ENCODE measurements at places on chromosomes 7 and 10.

DNA sequence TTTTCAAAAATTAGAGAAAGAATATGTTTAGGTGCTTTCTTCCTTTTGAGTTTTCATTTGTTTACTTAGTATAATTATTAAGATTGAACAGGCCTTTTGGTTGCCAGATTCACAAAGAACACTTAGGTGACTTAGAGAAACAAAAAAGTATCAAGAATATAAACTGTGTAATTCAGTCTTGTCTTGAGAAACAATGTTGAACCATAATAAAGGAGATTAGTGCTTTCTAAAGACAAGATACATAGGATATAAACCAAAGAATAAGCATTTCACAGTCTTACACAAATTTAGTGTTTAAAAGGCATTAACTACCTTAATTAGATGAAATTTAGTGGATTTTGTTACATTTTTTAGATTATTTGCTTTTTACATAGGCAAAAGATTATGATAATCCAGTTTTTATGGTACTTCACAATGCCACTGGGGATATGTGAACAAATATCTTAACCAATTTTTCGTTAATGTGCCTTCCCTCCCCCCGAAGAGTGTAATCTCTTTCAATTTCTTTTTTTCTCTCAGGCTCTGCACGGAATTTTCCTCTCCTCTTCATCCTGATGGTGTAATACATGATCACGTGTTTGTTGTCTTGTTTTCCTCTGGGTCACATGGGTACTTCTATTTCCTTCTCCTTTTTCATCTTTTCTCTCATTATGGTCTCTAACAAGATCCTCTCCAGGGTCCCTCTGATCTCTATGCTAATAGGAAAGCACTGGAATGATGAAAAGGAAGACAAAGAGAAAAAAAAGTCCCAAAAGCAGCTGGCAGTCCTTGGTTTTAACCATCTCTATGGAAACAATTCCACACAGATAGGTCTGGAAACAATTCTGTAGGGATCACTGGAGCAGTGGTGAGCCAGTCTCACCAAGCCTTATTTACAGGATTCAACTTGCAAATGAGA lies 3.7 kb upstream of the HNRNPH3 start:
- no peak for DNase-seq

- DNase-seq = no peak
Observed at GRCh38 chr10:113576852-113577251, 24.0 kb downstream of the HABP2 start.

GRCh38 chr7:57417736-57418135 lies 32.2 kb upstream of the ZNF716 start:
- no peak for DNase-seq

GRCh38 chr10:129552119-129552518 lies 85.1 kb downstream of the MGMT start:
- DNase-seq = no peak

DNA sequence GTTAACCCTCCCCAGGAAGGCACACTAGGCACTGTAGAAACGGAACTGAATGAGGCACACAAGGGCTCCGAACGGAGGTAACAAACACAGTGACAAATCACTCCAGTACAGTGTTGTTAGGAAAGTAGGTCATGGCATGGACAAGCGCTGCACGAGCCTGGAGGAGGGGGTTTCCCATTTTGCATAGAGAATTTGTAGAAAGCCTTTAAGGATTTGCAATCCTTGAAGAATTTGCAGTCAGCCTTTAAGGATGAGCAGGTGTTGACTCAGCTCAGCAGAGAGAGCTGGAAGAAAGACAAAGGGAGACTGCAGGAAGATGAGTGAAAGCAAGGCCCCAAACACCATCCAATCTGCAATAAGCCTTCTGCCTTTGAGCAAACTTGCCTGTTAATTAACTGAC lies 51.1 kb upstream of the PPP1R3C start:
- no peak for DNase-seq

- DNase-seq = no peak
Observed at GRCh38 chr10:11489591-11489990, 121.9 kb downstream of the USP6NL start.

GRCh38 chr7:47192978-47193377 lies 388.9 kb downstream of the TNS3 start:
- no peak for DNase-seq

- DNase-seq = no peak
Observed at GRCh38 chr10:114376523-114376922, 27.8 kb downstream of the AFAP1L2 start.

DNA sequence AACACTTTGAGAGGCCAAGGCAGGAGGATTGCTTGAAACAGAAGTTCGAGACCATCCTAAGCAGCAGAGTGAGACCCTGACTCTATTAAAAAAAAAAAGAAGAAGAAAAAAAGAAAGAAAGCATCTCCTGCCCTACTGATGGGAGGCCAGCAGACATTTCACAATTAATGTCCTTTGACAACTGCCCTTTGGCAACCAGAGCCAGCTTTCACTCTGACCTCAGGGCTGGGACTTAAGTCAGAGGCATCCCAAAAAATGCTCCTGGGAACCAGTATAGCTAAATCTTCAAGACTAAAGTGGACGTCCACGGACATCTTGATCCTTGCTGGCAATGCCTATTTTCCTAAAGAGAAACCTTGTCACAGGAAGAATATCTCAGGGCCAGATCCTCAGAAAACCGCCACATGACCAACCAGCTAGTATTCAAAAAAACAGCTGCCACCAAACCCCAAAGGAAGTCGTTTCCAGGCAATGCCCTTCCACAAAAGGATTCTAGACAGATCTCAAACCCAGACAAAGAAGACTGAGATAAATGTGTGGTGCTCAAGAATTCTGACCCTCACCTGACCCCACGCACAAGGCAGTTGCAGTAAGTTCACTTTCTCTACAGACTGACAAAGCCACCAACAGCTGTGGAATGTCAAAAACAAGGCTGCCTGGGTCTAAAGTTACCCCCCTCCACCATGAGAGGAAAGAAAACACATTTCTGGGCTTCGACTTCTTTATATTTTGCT lies 18.4 kb downstream of the GFRA1 start:
- DNase-seq = no peak

DNA sequence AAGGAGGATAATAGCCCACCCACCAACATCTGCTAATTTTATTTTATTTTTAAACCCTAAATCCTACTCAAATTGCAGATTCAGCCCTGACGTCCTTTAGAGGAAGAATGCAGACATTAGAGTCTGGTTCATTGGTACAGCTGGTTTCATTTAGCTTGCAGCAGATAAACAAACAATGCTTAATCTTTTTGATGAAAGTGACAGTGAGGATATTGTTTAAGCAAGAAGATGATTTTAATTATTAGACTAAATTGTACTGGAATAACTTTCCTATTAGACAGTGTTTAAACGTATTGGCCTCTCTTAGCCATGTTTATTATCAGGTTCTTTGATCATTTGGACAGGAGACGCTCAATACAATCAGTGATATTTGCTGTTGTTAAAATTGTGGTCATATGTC lies 164.8 kb downstream of the CDK14 start:
- DNase-seq = no peak

DNA sequence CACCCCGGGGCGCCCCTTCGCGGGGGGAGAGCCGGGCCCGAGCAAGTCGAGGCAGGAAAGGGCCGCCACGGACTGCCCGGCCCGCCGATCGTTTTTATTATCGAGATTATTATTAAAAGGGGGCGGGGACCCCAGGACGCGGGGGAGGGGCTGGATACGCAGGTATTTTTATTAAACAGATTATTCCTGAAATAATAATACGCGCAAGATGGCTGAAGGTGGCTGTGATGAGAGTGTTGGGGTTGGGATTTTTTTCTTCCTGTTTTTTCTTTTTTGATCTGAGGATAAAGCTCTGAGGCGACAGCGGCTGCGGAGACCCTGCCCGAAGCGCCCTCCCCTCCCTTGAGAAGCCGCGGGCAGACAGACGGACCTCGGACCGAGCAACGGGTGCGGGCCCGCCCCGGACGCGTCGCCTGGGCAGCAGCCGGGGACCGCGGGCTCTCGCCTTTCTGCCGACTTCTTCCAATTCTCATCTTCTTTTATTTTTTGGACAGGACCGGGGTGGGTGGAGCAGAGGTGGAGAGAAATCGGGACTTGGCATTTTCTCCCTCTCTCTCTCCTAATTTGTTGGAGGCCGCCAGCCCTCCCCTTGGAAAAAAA lies 1.4 kb upstream of the TRIM8 start:
- peak; percentile 85 for DNase-seq

DNA sequence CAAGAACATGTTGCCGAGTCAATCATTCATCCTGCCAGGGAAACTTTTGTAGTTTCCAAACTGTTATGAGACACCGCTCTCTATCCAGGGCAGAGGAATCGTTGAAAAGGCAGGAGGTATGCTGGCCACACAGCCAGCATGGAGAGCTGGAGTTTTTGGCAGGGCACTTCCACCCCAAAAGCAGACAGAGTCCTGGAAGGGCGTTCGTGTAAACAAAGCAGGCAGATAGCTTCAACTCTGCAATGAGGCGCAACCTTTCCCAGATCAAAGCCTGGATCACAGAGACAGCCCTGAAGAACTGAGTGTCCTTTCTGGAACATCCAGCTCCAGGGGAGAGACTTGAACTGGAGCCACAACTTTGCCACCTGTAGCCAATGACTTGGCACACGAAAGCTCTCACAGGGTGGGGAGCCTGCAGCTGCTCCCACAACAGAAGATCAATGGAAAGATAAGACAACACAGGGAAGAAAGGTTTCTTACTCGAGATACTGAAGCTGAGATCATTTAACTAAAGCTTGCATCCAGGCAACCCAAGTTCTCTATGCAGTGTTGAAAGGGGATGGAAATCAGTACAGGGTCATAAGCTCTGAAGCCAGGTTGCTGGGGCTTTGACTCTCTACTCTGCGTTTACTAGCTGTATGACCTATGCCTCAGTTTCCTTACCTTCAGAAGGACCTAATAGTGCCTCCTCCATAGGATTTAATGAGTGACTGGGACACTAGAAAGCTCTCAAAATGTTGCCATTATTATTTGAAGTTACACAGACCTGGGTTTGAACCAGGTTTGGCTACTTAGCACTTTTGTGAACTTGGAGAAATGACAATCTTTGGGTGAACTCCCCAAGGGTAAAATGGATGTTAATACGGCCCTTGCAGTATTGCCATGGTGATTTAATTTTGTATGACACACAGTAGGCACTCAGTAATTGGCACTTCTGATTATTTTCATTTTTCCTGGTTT lies 434.8 kb upstream of the NPVF start:
- no peak for DNase-seq

DNA sequence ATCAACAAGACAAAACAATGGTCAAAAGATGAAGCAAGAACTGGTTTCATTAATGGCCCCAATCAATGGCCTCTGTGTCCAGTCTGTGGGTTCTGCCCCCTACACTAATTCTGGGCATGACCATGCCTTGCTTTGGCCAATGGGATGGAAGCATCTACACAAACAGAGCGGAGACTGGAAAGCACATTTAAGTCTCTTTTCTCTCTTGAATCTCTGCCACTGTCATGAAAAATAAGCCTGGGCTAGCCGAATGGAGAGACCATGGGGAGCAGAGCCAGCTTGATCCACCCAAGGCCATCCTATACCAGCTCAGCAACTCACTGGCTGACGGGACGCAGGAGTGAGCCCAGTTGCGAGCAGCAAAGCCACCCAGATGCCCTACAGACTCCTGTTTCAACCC lies 30.9 kb downstream of the ANKRD16 start:
- DNase-seq = no peak

DNA sequence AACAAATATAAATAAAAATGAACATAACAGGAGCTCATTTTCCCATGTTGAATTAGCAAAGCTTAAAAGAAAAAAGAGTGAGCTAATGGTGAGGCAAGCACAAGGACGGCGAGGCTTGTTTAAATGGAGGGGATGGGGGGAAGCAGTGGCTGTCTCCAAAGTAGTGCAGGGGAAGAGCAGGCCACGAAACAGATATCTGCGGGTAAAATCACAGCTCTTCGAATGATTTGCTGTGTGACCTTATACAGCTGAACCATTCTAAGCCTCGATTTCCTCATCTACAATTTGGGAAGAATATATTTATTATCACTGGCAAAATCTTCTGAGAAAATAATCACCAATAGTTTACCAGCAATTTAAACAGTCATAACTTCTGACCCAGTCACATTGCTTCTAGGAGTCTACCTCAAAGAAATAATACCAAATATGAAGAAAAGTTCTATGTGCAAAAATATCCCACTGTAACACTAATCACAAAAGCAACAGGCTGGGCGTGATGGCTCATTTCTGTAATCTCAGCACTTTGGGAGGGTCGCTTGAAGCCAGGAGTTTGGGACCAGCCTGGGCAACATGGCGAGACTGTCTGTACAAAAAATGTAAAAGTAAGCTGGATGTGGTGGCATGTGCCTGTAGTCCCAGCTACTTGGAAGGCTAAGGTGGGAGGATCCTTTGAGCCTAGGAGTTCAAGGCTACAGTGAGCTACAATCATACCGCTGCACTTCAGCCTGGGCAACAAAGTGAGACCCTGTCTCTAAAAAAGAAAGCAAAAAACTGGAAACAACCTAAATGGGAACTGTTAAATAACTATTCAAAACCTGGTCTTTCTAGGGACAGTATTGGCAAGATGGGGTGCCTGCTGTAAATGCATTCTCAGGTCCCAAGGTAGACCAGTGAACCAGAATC lies 63.1 kb upstream of the ASAH2 start:
- no peak for DNase-seq

DNA sequence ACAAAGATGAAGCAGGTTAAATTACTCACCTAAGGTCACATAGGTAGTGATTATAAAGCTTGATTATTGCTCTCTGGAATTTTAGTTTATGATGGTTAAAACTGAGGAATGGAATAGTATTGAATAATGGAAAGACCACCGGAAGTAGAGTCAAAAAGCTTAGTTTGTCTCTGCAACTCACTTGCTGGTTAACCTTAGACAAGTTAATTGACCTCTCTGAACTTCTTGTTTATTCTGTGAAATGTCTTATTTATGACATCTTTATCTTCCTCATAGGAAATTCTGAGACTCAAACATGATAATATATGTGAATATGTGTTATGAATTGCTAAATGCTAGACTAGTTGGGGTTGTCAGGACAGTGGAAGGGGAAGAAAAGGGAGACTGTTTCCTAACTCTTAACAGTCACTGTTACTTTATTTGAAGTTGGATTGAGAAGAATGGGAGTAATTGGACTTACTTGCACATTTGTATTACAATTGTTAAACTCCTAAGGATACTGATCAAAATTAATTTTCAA lies 9.6 kb downstream of the DLD start:
- no peak for DNase-seq

GRCh38 chr7:46839651-46840050 lies 742.3 kb downstream of the TNS3 start:
- DNase-seq = no peak

GRCh38 chr10:36171953-36172940 lies 530.2 kb upstream of the FZD8 start:
- no peak for DNase-seq

- DNase-seq = no peak
Observed at GRCh38 chr10:113905756-113906155, 51.3 kb downstream of the NHLRC2 start.
